Activated T-cell treated with anti-CD3 and anti-CD28 coated beads, Interleukin-2, amount 50 U/mL, for 4 hours (primary cell): ENCODE measurements at places on chromosomes 7 and 10. TPM values are rescaled to one million over a fixed set of nuclear protein-coding genes. Genes with fewer than 3 reads are reported as not detected.

The FOXP2 gene
- total RNA-seq: not detected

The ITIH5 gene
- total RNA-seq: not detected

The SPAM1 gene
- not detected for total RNA-seq

The GTPBP4 gene
- total RNA-seq: 244 TPM

The DKK1 gene
- total RNA-seq: 0.46 TPM

The SH2B2 gene
- 2.6 TPM for total RNA-seq

The CPA2 gene
- total RNA-seq: 0.55 TPM

The LGI1 gene
- not detected for total RNA-seq

The CNPY1 gene
- total RNA-seq: not detected

The ELN gene
- not detected for total RNA-seq

The NPTX2 gene
- total RNA-seq: not detected

The METTL2B gene
- 74.2 TPM for total RNA-seq

The TBX20 gene
- total RNA-seq: not detected

The LRRC18 gene
- not detected for total RNA-seq

The C7orf57 gene
- 0.15 TPM for total RNA-seq

The ACSM6 gene
- total RNA-seq: not detected

The FAM131B gene
- 0.28 TPM for total RNA-seq

The LRWD1 gene
- total RNA-seq: 57.7 TPM

The PDK4 gene
- 0.33 TPM for total RNA-seq

The RSU1 gene
- 34.7 TPM for total RNA-seq

The CALY gene
- total RNA-seq: not detected

The PTPN20 gene
- total RNA-seq: 0.14 TPM

The CNNM2 gene
- 6.1 TPM for total RNA-seq

The TRIM73 gene
- 4.7 TPM for total RNA-seq

The C10orf90 gene
- total RNA-seq: not detected

The CPVL gene
- 0.45 TPM for total RNA-seq

The CH25H gene
- 0.61 TPM for total RNA-seq

The ASB10 gene
- total RNA-seq: not detected

The ZNF804B gene
- not detected for total RNA-seq

The DDX21 gene
- 460 TPM for total RNA-seq

The CHCHD3 gene
- total RNA-seq: 101 TPM

The DIP2C gene
- 0.26 TPM for total RNA-seq

The NPFFR1 gene
- not detected for total RNA-seq

The HMX2 gene
- total RNA-seq: not detected

The GSTK1 gene
- 97.2 TPM for total RNA-seq

The CTAGE15 gene
- not detected for total RNA-seq

The CPXM2 gene
- total RNA-seq: not detected

The PDCD11 gene
- total RNA-seq: 124 TPM

The VOPP1 gene
- 103 TPM for total RNA-seq

The NOS3 gene
- 9.2 TPM for total RNA-seq

The TSC22D4 gene
- 81.5 TPM for total RNA-seq

The AKR1B15 gene
- total RNA-seq: not detected

The NODAL gene
- total RNA-seq: not detected

The TBXAS1 gene
- 1.7 TPM for total RNA-seq

The BRAF gene
- 29.7 TPM for total RNA-seq

The PNLIP gene
- total RNA-seq: 1.5 TPM

The HIP1 gene
- 2.3 TPM for total RNA-seq

The BHLHA15 gene
- 0.69 TPM for total RNA-seq

The TMEM270 gene
- not detected for total RNA-seq

The PAX2 gene
- total RNA-seq: not detected

The FOXI2 gene
- total RNA-seq: not detected

The IFT22 gene
- total RNA-seq: 7.7 TPM

The GIMAP4 gene
- 11.1 TPM for total RNA-seq

The BRI3 gene
- total RNA-seq: 58.1 TPM

The SH2D4B gene
- total RNA-seq: 0.13 TPM

The MOGAT3 gene
- not detected for total RNA-seq
